ENCODE measurements at places on chromosomes 3 and 15.

GRCh38 chr3:53084310-53085001 is 38.6 kb upstream of the SFMBT1 start:
- no peak for DNase-seq

GRCh38 chr15:64975390-64975789 is 14.3 kb downstream of the SPG21 start:
- no peak for DNase-seq

- no peak for DNase-seq
Measured at GRCh38 chr15:31733424-31733823, 296.9 kb upstream of the CHRNA7 start.

DNA sequence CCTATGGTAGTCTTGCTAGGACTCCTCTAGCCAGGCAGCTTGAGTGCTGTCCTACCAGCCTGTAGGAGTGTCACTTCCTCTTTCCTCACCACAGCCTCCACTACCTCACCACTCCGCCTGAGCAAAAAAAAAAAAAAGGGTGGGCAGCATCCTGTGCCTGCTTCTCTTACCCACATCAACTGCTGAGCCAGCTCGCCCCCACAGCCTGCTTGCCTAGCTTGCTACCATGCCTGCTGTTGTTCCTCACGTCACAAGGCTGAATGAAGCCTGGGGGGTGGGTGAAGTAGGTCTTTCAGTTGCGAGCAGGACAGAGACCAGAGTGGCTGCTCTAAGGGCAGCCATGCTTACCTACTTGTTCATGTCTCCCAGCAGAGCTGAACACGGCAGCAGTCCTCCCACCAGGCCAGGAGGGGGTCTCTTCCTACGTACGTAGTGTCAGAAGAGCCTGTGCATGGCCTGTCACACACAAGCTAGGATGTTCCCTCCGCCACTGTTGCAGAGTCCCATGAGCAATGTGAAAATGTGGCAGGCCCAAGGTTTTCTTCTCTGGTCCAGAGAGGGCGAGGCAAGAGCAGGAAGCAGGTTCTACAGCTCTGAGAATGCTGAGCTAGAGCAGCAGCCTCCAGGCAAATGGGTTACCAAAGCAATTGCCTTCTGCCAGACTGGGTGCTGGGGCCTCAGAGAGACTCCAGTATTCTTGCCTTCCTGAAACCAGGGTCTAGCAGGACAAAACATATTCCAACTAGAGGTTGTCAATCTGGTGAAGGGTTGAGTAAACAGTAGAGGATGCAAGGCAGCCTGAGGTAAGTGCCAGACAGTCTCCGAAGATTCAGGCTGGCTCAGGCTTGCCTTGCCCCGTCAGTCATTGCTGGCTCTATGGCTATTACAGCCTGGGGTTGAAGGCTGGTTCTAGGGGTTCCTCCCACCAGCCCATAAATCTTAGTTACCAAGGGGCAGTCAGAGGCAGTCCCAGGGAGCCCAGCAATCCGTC is 8.1 kb downstream of the PPM1M start:
- DNase-seq = no peak

Measured in SK-N-SH (cell line).